ENCODE measurements at places on chromosomes 11 and 22.

DNA sequence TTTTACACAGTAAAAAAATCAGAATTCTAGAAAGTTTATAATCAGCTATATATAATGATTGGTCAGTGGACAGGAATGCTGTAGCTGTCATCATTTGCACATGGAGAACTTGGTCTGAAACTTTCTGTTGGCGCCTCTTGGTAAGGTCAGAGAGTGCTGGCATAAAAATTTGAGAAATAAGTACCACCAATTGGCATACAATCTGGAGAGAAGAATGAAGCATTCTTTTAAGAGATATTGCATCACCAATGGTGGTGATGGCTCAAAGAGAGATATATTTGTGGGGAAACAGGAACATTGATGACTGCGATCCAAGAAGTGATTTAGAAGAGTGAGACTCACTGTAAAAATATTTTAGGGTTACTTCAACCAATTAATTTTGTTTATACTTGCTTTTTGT is 19.8 kb upstream of the OOSP1 start:
- no peak for DNase-seq

DNA sequence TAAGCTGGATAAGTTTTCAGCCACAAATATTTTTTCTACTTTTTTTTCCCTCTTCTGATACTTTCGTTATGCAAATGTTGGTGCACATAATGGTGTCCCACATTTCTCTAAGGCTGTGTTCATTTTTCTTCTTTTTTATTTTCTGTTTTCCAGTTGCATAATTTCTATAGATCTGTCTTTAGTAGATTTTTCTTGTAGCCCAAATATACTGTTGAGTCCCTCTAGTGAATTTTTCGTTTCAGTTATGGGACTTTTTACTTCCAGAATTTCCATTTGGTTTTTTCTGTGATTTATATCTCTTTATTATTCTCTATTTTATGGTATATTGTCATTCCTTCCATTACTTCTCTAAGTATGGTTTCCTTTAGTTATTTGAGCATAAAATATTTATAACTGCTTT is 72.0 kb downstream of the SWAP70 start:
- no peak for DNase-seq

DNA sequence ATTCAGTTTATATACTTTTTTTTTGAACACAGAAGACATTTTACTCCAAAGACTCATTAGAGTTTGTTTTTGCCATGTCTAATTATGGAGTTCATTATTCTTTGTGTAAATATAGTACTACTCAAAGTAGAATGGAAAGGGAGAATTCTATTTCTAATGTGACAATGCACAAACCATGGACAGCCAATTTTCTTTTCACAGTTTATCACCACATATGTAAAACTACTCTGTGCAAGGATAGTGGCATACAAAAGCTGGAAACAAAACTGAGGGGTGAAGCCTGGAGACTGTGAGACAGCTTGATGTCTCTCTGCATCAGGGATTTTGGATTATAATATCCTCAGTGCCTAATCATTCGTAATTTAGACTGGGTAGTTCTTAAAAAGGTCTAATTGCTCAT is 75.5 kb downstream of the LUZP2 start:
- DNase-seq = no peak

- DNase-seq = peak; percentile 45
Observed at GRCh38 chr11:131195661-131196517, 174.5 kb upstream of the NTM start.

- no peak for DNase-seq
Observed at GRCh38 chr22:37973271-37974170, 10.8 kb downstream of the SOX10 start.

DNA sequence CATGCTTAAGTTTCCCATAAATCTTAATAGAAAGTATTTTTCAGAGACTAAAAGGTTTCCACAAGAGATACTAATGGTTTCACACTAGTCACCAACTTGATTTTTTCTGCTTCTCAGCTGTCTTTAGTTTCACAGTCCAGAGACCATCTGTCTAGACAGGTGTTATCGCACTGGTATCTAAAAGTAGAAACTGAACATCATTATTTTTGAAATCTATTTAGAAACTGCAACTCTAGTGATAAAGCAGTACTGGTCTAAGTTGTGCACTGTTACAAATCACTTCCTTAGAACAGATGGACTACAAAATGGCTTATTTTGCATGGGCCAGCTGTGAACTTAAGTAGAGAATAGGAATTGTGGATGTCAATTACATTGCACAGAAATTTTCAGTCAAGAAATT is 78.0 kb downstream of the CNTN5 start:
- DNase-seq = no peak

- peak; percentile 85 for DNase-seq
Observed at GRCh38 chr11:67053896-67054329, 2.7 kb upstream of the RHOD start.

DNA sequence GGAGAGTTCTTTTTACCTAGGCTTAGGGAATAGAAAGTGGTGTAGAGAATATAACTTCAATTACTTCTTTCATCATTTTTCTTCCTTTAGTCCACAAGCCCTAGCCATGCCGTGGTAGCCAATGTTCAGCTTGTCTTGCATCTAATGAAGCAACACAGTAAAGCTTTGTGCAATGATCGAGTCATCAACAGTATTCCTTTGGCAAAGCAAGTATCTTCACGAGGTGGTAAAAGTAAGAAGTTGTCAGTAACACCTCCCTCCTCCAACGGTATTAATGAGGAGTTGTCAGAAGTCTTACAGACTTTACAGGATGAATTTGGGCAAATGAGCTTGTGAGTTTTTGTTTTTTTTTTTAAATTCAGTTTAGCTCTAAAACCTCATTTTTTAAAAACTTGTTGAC is 37.4 kb downstream of the CEP57 start:
- no peak for DNase-seq

DNA sequence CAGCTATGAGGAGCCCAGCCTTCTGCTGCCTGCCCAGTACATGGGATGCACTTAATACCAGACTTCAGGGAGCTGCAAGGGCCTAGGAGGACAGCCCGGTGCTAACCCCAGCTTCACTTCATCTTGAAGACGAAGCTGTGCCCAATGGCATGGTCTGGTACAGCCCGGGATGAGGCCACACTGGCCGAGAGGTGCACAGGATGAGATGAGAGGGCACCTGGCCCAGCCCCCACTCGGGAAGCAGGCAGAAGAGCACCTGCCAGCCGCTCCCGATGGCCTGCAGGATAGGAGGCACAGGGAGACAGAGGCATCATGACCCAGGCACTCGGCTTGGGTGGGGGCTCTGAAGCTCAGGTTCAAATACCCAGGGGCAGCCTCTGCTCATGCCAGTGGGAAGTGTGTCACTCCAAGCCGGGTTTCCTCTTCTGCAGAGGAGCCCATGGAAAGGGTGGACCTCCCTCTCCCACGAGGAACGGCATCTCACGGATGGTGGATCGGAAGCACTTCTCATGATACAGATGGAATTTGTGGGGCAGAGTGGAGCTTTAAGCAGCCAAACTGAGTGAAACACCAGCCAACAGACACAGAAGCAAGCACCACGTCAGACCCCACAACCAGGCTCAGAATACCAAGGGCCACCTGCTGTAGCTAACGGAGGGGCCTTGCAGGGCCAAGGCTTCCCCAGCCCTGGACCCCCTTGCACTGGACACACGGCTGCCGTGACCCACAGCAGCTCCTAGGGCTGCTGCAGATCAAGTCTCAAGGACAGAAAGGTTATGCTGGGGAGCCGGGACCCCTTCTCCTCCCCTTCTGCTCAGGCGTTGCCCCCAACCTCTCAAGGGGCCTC is 875.2 kb downstream of the BRD1 start:
- DNase-seq = no peak

Measured in AG08396 (cell line).